ENCODE measurements at places on chromosomes 11 and 22.
A peak's percentile ranks its signal among the peaks of the same experiment; 100 is the strongest.

DNA sequence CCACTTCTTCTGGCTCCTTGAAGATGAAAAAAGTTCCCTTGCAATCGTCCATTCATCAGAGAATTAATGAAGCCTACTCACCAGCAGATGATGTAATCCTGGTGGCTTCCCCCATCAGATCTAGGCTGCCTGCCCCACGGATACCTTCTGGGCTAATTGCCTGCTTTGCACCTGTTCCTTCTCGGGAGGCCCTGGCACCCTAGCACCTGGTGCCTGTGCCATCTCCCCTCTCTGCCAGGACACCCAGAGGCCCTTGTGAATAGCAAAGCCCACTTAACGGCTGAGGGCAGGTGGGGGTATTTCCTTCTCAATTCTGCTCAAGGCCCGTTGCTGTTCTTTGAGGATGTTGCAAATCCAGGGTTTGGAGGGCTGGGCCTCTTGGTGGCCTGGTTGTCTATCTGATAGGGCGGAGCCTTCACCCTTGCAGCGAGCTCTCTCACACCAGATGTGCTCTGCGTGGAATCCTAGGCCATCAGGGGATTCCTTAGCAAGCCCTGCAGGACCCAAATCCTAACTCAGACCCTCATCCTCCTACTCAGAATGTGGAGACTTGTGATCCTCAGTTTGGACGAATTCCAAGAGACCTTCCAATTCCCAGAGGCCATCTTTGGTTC is at the start of gene LMO2:
LMO2 (minus strand) TSS at position 363 of the 614 bp plus-strand sequence. CDS start 22,360 bp downstream, outside the sequence.
- DNase-seq = peak; percentile 92

- no peak for DNase-seq
Measured at GRCh38 chr11:100581318-100581717, 105.8 kb upstream of the ARHGAP42 start.

GRCh38 chr11:121444526-121444925 is 7.6 kb upstream of the SORL1 start:
- DNase-seq = no peak

DNA sequence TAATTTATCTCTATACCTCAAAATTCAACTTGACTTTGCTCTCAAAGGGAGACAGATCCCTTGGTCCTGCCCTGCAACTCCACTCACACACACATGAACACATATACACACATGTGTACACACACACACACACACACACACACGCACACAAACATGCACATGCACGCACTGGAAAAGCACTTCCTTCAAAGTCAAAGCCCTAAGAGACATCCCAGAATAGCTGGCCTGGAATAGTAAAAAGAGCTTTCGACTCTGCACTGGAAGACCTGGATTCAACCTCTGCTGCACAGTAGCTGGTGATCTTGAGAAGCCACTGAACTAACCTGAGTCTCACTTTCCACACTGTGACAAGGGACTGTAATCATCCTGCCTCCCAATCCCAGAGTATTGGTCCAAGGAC is 26.8 kb downstream of the TENM4 start:
- no peak for DNase-seq

DNA sequence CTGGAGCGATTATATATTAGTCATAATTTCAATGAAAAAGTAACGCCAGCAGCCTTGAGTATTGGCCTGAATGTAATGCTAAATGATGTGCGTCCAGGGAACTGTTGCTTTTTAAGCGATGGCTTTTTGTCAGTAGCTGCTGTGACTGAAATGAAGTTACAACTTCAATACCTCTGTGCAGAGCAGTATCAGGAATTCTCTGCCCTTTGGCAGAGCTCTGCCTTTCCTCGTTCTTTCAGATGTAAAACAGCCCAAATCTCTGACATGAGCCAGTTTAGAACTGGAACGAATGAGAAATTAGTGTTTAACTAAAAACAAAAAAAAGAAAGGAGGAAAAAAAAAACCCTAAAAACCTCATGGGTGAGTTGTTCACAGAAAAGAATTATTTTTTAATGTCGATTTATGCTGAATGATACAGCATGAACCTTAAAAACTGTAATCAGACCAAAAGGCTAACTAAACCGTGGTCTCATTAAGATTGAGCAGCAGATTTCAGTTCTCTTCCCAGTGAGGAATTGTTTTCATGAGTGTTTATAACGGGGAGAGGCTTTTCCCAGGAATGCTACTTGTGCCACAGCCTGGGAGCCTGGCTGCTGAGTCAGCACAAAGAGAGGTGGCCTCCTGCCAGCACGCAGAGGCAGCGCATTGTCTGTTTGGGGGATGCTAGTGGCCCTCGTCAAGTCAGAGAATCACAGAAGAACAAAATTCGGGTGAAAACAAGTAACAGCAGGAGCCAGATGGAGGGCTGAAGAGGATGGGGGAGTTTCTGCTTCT is 146.2 kb upstream of the RASSF10 start:
- DNase-seq = no peak

GRCh38 chr11:23875176-23875850 is 621.5 kb upstream of the LUZP2 start:
- no peak for DNase-seq

GRCh38 chr11:2550606-2550970 is 105.8 kb downstream of the KCNQ1 start:
- no peak for DNase-seq

DNA sequence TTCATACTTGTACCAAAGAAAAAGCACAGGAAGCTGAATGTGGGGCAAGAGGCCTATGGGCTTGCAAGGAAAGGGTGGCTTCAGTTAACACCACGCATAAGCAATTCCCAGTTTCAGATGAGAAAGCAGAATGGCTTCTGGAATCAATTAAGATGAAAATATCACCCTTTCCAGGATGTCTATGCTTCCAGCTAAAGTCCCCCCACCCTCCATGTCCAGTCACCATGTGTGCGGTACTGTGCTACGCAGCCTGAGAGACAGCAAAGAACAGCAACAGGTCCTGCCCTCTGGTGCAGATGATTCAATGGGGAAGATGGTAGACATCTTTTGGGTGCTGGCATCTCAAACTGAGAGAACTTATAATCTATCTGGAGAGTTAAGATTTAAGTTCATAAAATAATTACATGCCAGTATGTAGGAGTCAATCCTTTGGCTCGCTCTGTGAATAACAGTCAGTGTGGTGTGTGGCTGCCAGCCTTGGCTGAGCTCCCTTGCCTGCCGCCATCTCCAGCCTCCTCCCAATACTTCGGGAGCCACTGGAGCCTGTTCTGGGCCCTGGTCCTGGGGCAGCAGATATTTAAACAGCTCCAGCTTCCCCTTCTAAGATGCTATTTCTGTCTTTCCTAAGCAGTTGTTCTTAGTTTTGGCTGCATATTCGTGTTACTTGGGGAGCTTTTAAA is 44.5 kb downstream of the ME3 start:
- no peak for DNase-seq

- no peak for DNase-seq
Measured at GRCh38 chr22:44205516-44206329, 25.0 kb downstream of the PARVG start.

- DNase-seq = no peak
Measured at GRCh38 chr11:118691926-118692830, 12.7 kb upstream of the TREH start.

GRCh38 chr11:127247261-127247851 is 246.8 kb upstream of the KIRREL3 start:
- no peak for DNase-seq

- DNase-seq = peak; percentile 39
Measured at GRCh38 chr11:66388780-66389386, 17.3 kb upstream of the SLC29A2 start.

- DNase-seq = no peak
Measured at GRCh38 chr11:76699451-76700091, 29.0 kb upstream of the LRRC32 start.

DNA sequence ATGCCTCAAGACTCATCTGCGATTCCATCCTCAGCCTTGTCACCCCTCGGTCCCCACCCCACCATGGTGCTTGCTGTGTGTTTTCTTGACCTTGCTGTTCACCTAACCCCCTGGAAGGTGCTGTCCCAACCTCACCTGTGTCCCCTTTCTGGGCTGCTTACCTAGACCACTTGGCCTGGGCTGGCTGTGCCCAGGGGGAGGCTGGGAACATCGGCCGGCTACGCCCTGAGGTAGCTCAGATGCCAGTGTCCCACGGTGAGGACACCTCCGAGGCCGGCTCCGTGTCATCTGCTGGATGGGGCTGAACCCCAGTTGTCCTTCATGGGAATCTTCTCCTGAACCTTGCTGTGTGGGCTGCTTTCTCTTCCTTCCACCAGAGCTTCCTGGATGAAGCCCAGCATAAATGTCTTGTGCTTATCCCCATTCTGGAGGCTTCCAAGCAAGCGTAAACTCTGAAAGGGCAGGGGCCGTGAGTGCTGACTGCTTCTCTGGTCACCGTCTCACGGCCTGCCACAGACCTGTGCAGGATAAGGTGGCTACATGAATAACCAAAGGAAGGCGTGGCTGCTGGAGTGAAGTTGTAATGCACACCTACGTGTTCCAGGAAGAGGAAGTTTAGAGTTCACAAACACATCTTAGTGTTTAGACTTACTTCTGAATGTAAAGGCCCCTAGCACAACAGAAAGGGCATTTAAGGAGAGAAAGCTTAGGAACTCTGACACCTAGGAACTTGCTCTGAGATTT is 724.3 kb downstream of the TBC1D22A start:
- no peak for DNase-seq

- no peak for DNase-seq
Measured at GRCh38 chr11:35515224-35515623, 10.2 kb downstream of the PAMR1 start.

GRCh38 chr11:115215694-115216617 is 288.3 kb downstream of the CADM1 start:
- DNase-seq = no peak

DNA sequence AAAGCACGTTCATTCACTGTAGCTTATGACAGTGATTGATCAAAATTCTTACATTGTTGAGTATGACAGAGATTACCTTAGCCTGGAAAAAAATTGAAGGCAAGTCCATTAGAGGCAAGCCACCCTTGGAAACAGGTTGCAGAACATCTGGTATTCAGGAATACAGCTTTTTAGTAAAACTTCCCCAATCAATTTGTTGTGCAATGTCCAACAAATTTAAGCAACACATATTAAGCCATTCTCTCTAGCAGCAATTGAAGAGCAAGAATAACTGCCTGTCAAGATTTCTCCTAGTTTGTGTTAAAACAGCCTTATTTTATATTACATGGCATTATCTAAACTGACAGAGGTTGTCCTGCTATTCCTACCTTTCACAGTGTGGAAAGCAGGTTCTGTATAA is 37.0 kb downstream of the BCL2L13 start:
- DNase-seq = no peak

DNA sequence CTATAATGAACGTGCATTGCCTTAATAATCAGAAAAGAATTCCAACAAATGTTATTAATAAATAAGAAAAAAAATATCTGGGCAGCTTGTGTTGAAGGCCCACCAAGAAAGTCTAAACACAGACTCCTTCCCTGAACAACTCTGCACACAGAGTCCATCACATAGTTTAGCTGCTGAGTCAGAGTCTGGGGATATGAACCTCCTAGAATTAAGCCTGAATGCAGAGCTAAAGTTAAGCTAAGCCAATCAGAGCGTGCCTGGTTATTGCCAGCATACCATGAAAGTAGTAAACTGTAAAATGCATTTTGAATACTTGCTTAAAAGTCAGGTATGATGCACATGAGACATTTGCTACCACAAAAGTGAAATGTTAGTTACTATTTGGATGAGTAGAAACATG is 25.6 kb upstream of the TENM4 start:
- DNase-seq = no peak

- no peak for DNase-seq
Measured at GRCh38 chr22:30324014-30324730, 2.6 kb downstream of the TBC1D10A start.

DNA sequence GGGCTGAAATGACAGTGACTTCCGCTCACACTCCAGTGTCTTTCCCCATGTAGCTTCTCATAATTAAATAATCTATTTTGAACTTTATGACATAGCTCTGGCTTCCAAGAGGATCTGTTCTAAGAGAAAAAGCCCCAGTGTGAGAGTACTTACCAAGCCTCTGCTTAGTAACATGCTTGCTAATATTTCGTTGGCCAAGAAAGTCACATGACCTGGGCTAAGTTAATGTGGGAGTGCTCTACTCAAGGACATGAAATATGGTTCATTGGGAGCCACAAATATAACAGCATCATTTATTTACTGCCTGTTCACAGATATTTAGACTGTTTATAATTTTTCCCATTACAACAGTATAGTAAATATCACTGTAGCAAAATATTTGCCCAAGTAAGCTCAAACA is 42.5 kb downstream of the CCDC73 start:
- DNase-seq = no peak

DNA sequence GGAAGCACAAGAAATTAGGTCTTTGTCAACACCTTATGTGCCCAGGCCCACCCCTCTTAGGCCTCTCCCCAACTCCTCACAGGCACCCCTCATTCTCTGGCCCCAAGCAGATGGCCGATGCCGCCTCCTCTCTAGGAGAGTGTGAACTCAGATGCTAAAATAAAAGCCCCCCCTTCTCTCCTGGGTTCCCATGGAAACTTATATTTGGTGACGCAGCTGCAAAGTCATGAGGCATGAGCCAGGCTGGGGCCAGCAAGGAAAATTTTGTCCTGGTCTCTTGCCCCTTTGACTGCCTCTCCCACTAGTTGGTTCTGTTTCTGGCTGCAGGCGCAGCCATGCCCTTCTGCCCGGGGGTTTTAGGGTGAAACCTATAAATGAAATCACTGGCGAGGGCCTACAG is 11.8 kb downstream of the RCOR2 start:
- DNase-seq = no peak

GRCh38 chr11:69368119-69368880 is 74.3 kb downstream of the MYEOV start:
- DNase-seq = no peak

- DNase-seq = no peak
Measured at GRCh38 chr22:38017272-38017920, 33.0 kb upstream of the SOX10 start.

GRCh38 chr11:21119411-21119810 is 450.0 kb downstream of the NELL1 start:
- DNase-seq = no peak

GRCh38 chr11:134362192-134362901 is 30.6 kb downstream of the GLB1L2 start:
- no peak for DNase-seq

DNA sequence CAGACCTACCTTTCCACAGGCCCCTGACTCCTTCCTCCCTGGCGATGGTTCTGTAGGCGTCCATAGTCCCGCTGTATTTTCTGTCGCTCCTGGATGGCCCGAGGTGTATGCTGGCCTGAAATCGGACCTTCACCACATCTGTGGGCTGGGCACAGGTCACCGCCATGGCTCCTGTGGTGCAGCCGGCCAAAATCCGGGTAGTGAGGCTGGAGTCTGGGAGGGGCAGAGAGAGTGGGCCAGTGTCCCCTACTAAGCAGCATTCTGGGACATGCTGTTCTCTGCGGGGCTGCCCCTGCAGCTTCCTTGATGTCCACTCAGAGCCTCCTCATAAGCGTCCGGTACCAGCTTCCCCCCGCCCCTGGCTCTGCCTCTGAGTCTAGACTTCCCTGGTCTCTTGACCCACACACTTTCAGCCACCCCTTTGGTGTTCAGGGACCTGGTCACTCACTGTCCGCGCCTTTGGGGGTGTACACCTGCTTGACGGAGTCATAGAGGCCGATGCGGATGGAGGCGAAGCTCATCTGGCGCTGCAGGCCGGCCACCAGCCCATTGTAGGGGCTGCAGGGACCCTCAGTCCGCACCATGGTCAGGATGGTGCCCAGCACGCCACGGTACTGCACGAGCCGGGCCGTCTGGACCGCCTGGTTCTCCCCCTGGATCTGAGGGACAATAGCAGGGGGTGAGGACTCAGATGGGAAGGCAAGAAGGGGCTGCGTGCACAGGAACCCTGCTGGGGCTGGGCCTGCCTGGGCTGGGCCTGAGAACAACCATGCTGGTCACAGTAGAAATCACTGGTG is 3.0 kb downstream of the UCP3 start:
- DNase-seq = no peak
